ENCODE measurements at places on chromosomes 7 and 10. TPM values are rescaled to one million over a fixed set of nuclear protein-coding genes. Genes with fewer than 3 reads are reported as not detected.

KIF11 gene
- not detected for total RNA-seq

TM9SF3 gene
- total RNA-seq: 95.6 TPM

GPRIN2 gene
- total RNA-seq: not detected

DNA sequence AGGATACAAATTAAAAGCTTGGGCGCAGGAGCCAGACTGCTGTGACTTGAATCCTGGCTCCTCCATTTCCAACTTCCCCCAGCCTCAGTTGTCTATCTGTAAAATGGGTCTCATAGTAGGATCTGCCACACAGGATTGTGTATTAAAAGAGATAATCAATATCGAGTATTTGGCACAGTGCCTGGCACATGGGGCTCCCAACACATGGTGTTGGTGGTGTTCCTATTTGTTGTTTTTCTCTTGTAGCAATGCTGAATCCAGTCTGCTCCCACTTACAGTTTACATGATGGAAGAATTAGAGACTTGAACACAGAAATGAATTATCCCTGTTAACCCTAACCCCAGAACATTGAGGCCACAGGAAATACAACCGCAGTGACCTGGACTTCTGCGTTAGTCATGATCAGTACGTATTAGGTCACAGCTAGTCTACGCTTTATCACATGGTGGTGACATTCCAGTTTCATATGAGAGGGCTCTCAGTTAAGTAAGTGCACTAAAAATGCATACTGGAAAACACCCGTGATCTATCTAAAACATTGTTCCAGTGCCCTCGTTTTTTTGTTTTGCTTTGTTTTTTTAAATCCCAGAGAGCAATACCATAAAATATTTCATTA is 169.5 kb upstream of the KLF14 start:
- no peaks in the 10 kb centered on the region for H3K36me3 ChIP-seq
- H3K27me3 ChIP-seq: no peaks in the 10 kb centered on the region
- no peak for DNase-seq
- no peak overlapping the region for H3K4me3 ChIP-seq
- peaks cover 11% of the 10 kb centered on the region for H3K4me1 ChIP-seq
- H3K27ac ChIP-seq: peak overlapping the region; percentile 76

- DNase-seq: no peak
- H3K27ac ChIP-seq: no peak overlapping the region
- no peak overlapping the region for H3K4me3 ChIP-seq
- H3K36me3 ChIP-seq: no peaks in the 10 kb centered on the region
- no peaks in the 10 kb centered on the region for H3K4me1 ChIP-seq
Measured at GRCh38 chr7:110397927-110398660, 692.8 kb upstream of the LRRN3 start.

DNA sequence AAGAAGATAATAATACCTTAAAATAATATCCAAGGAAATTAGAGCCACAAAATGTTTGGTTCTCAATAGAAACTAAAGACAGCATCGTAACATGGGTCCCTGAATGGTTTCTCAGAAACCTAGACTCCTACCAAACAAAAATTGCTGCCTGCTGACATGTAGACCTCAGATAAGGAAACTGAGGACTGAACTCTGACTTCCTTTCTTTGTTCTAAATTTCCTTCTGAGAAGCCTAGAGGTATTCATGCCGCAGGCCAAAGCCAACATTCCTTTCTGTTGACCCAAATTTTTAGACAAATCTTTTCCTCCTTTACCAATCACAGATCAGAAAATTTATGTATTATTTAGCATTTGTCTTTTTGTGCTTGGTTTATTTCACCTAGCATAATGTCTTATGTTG is 816.7 kb upstream of the PHF14 start:
- no peak overlapping the region for H3K27ac ChIP-seq
- H3K4me1 ChIP-seq: no peaks in the 10 kb centered on the region
- H3K4me3 ChIP-seq: no peak overlapping the region
- H3K36me3 ChIP-seq: no peaks in the 10 kb centered on the region
- DNase-seq: no peak

GRCh38 chr10:34104829-34105572 is 710.1 kb downstream of the PARD3 start:
- H3K27me3 ChIP-seq: no peaks in the 10 kb centered on the region
- DNase-seq: no peak
- no peak overlapping the region for H3K4me3 ChIP-seq

RELN gene
- total RNA-seq: 47.4 TPM

LRMDA gene
- 15.7 TPM for total RNA-seq

GRCh38 chr10:102438374-102438773 is 6.0 kb upstream of the CUEDC2 start:
- H3K27ac ChIP-seq: no peak overlapping the region
- H3K4me1 ChIP-seq: no peaks in the 10 kb centered on the region
- no peak for DNase-seq
- H3K27me3 ChIP-seq: no peaks in the 10 kb centered on the region
- H3K4me3 ChIP-seq: no peak overlapping the region

PPP1R17 gene
- total RNA-seq: not detected

DNA sequence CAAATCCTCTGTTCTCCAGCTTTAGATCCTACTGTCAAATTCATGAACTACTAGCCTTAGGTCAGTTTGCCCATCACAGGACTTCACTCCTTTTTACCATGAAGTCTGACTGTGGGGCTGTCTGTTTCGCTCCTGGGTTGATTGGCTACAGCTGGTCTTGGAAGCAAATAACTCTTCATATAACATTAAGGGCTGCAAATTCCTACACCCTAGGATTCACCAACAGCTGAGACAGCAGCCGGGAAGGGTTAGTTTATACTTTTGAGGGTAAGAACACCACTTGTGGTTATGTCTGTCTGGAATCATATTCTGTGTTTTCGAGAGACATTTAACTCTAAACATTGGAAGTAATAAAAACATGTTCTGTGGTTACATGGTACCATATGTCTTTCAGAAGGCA is 55.9 kb upstream of the KIAA1217 start:
- no peak overlapping the region for H3K27ac ChIP-seq
- H3K27me3 ChIP-seq: no peaks in the 10 kb centered on the region
- DNase-seq: no peak
- no peak overlapping the region for H3K4me3 ChIP-seq
- H3K4me1 ChIP-seq: no peaks in the 10 kb centered on the region
- no peaks in the 10 kb centered on the region for H3K36me3 ChIP-seq

FKBP6 gene
- total RNA-seq: 0.14 TPM

ZNF804B gene
- not detected for total RNA-seq

GRCh38 chr7:92622030-92622429 is 31.8 kb upstream of the FAM133B start:
- H3K36me3 ChIP-seq: no peaks in the 10 kb centered on the region
- DNase-seq: no peak
- no peaks in the 10 kb centered on the region for H3K27me3 ChIP-seq
- H3K4me1 ChIP-seq: no peaks in the 10 kb centered on the region
- no peak overlapping the region for H3K4me3 ChIP-seq
- no peak overlapping the region for H3K27ac ChIP-seq

- no peak overlapping the region for H3K27ac ChIP-seq
- H3K27me3 ChIP-seq: no peaks in the 10 kb centered on the region
- no peak overlapping the region for H3K4me3 ChIP-seq
- DNase-seq: no peak
- no peaks in the 10 kb centered on the region for H3K36me3 ChIP-seq
- peaks cover 7% of the 10 kb centered on the region for H3K4me1 ChIP-seq
Measured at GRCh38 chr7:1457059-1457948, 2.0 kb downstream of the MICALL2 start.

DNA sequence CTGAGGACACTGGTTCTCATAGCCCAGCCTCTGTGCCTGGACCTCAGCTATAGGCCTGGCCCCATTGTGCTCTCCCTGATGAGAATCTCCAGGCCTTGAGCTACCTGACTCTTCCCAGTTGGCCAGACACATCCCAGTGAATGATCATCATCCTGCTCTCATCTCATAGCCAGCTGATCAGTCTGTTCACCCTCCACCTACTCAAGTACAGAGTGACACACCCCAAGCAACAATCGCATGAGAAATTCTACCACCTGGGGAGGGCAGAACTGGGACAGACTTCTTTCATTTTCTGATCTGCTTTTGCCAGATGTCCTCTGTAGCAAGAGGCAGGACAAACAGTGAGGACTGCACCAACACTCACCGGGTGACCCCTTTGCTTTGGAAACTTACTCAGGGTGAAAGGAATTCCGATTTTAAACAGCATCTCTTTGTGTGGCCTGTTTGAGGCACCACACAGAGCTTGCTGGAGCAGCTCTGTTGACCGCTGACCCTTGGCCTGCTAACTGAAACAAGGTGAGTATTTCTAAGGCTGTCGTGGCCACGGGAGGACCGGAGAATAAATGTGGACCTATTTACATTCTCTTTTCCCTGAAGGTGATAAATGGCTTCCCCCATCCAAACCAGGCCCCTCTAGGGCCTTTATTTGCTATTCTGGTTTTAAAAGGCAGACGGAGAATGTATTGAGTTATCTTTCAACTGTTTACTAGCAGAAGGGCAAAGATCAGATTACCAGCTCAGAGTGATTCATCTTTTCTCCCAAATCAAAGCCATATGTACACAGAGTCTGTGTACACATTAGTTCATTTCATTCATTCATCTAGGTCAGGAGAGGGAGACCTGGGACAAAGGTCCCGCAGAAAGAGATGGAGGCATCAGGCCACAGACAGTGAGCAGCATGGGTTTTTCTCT is 181.4 kb upstream of the TNS3 start:
- no peaks in the 10 kb centered on the region for H3K36me3 ChIP-seq
- DNase-seq: no peak
- no peaks in the 10 kb centered on the region for H3K27me3 ChIP-seq
- peak overlapping the region; percentile 72 for H3K27ac ChIP-seq
- H3K4me3 ChIP-seq: no peak overlapping the region

CYP2C8 gene
- total RNA-seq: 0.26 TPM

DNA sequence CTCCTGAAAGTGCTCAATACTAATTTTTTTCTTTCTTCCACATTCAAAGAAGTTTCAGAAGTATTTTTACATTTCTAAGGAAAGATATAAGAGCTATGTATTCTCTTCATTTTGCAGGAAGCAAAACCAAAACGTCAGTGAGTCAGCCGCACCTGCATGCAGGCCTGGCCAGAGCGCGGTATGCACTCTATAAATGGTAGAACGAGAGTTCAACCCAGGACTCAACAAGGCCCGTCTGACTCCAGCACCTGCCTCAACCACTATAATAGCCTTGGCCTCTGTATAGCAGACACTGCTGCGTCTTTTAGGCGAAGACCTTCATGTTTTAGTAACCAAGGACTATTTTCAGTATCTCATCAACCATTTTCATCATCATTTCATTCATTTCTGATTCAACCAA is 113.2 kb downstream of the KMT2E start:
- no peaks in the 10 kb centered on the region for H3K27me3 ChIP-seq
- no peak overlapping the region for H3K27ac ChIP-seq
- no peak overlapping the region for H3K4me3 ChIP-seq
- H3K4me1 ChIP-seq: no peaks in the 10 kb centered on the region

DNA sequence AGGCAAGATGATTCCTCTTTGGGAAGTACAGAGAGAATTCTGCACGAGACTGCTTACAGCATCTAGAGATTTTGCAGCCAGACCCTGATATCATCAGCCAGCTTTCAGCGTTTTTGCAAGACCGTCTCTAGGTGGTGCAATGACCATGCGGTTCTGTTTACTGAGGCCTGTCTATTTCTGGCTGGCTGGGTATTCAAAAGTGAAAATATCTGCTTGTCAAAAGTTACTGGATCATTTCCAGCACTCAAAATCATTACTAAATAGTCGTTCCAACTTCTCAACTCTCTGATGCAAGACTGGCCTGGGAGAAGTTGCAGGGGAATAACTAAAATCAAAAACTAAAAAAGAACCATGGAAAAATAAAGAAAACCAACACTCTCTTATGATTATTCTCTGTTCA is 240.1 kb downstream of the ELMO1 start:
- H3K27ac ChIP-seq: peak overlapping the region; percentile 67
- no peaks in the 10 kb centered on the region for H3K36me3 ChIP-seq
- peaks cover 10% of the 10 kb centered on the region for H3K4me1 ChIP-seq
- no peak overlapping the region for H3K4me3 ChIP-seq

STAM gene
- 27.2 TPM for total RNA-seq

ELMO1 gene
- 48.0 TPM for total RNA-seq

DNA sequence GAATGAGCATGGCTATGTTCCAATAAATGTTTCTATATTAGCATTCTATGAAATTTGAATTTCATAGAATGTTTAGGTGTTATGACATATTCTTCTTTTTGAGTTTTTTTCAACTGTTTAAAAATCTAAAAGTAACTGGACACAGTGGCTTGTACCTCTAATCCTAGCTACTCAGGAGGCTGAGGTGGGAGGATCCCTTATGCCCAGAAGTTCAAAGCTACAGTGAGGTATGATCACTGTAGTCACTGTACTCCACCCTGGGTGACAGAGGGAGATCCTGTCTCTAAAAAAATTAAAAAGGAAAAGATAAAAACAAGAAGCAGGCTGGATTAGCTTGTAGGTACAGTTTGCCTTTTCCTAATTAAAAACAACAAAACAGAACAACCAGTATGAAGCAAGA is 95.1 kb downstream of the NRBF2 start:
- DNase-seq: no peak
- H3K4me1 ChIP-seq: no peaks in the 10 kb centered on the region
- no peak overlapping the region for H3K4me3 ChIP-seq
- H3K36me3 ChIP-seq: no peaks in the 10 kb centered on the region
- no peaks in the 10 kb centered on the region for H3K27me3 ChIP-seq

DNA sequence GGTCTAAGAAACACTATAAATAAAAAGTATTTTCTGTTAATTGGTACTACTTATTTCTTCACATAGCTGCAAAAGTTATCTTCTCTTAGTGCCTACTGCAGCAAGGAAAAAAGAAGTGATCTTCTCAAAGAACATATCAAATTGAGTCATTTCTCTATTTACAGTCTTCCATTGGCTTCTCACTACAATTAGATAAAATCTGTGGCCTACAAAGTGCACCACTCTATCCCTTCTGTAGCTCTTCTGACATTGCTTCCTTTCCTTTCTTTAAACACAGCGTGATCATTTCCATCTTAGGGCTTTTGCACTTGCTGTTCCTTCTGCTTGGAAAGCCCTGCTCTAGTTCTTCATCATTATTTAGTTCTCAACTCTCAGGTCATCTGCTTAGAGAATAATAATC is 44.7 kb downstream of the MXI1 start:
- DNase-seq: no peak
- H3K27ac ChIP-seq: no peak overlapping the region
- no peaks in the 10 kb centered on the region for H3K4me1 ChIP-seq
- H3K36me3 ChIP-seq: no peaks in the 10 kb centered on the region

PHTF2 gene
- 54.8 TPM for total RNA-seq

DNA sequence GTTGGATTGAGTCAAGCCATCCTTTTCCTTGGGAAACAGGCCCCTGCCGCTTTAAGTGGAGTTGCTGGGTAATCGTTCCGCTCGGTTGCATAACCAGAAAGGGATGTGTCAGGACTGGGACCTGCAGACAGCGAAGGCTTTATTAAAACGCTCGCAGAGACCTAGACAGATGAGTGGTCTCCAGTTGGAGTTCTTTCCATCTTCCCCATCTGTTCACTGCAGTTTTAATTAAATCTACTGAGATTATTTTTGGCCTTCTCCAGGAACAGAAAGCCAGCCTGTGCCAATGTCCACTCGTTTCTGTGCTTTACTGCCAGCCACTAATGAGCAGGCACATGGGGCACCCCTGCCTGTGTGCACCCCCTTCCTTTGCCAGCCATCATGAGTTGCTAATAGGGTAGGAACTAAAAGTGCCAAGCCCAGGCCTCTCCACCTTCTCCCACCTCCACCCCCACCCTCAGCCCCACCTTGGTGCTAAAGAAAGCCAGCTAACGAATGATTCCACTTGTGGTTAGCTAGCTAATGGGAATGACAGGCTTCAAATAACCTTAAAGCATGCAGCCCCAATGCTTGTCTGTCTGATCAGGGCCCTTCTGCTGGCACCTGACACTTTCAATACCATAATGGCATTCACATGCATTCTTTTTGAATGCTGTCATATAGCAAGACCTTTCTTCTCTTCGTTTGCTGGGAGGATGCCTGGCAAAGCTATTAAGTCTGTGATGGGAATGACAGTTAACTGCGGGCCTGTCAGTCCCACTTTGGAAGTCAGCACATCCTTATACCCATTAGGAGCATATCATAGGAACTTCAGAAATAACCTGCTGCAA is 556.8 kb upstream of the GALNT17 start:
- H3K4me3 ChIP-seq: no peak overlapping the region
- H3K4me1 ChIP-seq: no peaks in the 10 kb centered on the region
- no peak for DNase-seq
- no peak overlapping the region for H3K27ac ChIP-seq
